ENCODE measurements at places on chromosomes 4 and X. TPM values are rescaled to one million over a fixed set of nuclear protein-coding genes. Genes with fewer than 3 reads are reported as not detected.

The GAGE12E gene
- total RNA-seq, result not detected

The GABRQ gene
- not detected for total RNA-seq

The PCDH7 gene
- total RNA-seq, result 206 TPM

The TMSB15A gene
- 3.8 TPM for total RNA-seq

The TEX11 gene
- 0.07 TPM for total RNA-seq

The FAM241A gene
- total RNA-seq, result 1.7 TPM

DNA sequence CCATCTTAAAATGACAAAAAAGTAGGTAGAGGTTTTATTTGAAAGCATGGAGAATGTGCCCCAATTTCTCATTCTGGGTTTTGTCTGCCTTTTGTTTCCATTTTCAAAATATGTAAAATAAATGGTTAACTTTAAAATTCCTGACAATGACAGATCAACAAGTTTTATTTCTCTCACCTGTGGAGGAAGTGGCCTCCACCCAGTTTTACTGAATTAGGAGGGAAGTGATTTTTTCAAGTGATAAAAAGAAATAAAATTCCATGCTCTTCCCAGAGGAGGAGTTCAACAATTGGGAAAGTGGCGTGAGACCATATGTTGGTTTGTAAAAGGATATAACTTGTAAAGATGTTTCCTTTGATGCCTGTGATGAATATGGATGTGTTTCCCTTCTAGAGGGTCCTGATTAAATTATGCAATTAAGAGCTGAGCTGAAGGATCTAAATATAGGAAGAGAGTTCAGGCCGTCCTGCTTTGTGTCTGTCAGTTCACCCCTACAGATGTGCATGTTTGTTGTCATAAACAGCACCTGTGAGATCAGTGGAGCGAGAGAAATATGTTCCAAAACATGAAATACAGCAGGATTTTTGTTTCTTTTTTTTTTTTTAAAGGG, 19.5 kb downstream of the SMAD1 start:
- no peak for DNase-seq

GRCh38 chr4:171202908-171203307, 610.3 kb upstream of the GALNTL6 start:
- no peak for DNase-seq

DNA sequence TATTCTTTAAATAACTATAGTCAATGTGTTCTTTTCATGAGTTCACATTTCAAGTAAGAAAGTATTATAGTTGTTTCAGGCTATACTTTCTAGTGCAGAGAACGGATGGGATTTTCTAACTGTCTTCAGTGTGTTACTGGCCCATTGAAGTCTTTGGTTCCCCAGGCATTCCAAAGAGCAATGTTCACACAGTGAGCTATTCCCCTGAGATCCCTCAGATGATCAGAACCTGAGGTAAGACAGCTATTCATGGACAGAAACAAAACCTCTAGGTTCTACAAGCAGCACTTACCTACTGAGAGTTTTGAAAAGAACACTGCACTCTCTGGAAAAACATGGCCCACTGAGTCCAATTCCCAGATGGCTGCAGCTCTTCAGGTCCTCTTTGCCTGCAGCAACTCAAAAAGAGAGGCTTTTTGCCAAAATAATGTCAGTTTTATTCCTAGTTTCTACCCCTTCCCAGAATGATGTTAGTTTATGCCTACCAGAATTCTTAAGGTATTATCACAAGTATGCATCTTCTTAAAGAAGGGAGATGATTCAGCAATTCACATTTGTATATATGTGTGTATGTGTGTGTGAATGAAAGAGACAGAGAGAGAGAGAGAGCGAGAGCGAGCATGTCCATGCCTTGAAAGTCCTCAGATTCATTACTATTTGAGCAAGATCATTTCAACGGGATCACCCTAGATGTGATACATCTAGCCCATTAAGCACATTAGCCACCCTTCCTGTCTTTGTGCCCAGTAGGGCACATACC, 146.1 kb downstream of the PDHA2 start:
- no peak for DNase-seq

GRCh38 chr4:53541577-53542206, 49.6 kb downstream of the LNX1 start:
- DNase-seq, result no peak

- DNase-seq, result no peak
Measured at GRCh38 chr4:158810487-158811215, 41.8 kb downstream of the FNIP2 start.

DNA sequence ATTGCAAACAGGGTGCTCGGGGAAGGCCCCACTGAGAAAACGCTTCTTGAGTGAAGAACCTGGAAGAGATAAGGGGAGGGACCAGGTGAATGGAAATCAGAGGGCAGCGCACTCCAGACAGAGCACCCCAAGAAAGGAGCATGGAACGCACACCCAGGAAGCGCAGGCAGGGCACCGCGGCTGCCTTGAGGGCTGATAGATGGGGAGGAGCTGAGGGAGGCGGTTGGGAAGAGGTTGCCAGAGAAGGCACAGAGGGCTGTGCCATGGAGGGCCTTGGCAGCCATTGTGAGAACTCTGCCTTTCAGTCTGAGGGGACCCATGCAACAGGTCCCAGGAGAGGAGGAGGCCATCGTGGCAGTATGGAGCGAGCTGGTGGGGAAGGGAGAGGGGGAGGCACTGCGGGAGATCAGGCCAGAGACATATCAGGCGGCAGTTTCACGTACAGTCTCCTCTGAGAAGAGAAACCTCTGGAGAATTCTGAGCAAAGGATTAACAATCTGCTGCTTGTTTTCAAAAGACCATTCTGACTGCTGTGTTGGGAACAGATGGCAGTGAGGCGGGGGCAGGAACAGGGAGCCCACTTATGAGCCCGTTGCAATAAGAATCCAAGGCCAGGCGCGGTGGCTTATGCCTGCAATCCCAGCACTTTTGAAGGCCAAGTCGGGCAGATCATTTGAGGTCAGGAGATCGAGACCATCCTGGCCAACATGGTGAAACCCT, 83.7 kb downstream of the PCYT1B start:
- no peak for DNase-seq

Measured in cardiac muscle cell (in vitro differentiated cells and primary cell).